D721Med (cell line): ENCODE measurements at places on chromosomes 3 and 15.

DNA sequence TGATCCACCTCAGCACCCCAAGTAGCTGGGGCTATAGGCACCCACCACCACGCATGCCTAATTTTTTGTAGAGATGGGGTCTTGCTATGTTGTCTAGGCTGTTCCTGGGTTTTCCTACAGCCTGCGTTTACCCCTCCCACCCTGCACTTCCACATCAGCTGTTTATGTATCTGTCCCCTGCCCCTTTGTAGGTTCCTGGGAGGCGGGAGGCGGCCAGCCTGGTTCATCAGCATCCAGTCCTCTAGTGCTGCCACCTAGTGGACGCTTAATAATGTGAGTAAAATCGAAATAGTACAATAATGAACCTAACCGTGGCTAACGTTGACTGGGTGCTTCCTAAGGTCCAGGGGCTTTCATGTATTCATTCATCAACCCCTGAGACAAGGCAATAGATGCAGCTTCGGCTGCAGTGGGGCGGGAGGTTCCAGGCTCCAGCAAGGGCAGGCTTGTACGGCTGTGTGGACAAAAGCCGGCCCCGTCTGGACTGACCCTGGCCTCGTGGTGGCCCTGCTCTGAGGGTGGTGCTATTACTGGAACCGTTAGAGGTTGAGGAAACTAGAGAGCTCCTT lies 1.2 kb upstream of the LCTL start:
- peak; percentile 61 for DNase-seq

- no peak for DNase-seq
These were observed 164.5 kb downstream of the TNIK start for GRCh38 chr3:171295484-171296373.

- DNase-seq, result no peak
These were observed 1.5 kb downstream of the ABHD5 start for GRCh38 chr3:43692085-43692855.

GRCh38 chr3:183324083-183324482 lies 71.0 kb downstream of the B3GNT5 start:
- no peak for DNase-seq

DNA sequence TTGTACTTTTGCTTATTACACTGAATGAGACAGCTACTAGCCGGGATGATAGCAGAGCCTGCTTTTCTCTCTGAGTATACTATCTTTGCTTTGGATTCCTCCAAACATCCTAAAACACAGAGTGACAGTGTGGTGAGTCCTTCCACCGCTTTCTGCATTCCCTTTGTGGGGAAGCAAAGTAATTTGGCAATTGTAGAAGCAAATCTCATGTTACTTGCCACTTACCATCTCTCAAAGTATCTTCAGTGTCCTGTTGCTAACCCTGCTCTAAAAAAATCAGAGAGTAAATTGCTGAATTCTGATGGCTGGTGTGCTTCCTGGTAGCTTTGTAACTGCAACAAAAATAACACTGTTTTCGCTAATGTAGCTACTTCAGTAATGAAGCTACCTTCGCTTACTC lies 92.4 kb upstream of the LRRFIP2 start:
- no peak for DNase-seq

DNA sequence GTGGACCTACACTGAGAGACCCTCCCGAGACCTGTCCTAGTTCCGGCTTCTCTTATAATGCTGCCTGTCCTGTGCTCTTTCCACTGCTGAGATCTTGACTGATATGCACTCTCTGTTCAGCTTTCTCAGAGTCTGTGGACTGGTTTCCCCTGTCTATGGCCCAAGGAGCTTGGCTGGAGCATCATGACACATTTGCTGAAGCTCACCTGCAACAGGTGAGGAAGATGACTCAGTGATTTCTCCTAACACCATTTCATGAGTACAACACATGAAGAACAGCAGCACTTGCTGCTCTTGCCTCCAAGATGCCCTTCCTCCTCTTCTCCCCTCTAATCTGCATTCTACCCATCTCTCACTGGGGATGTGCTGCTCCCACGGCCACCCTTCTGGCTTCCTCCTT lies 92.1 kb downstream of the DUT start:
- no peak for DNase-seq

- DNase-seq, result no peak
These were observed 537.8 kb upstream of the ROBO2 start for GRCh38 chr3:76502076-76502475.

GRCh38 chr15:56792211-56792610 lies 58.9 kb upstream of the ZNF280D start:
- no peak for DNase-seq

- DNase-seq, result no peak
These were observed 111.3 kb upstream of the ARRDC4 start for GRCh38 chr15:97849183-97849582.

GRCh38 chr3:186092360-186093070 lies 16.4 kb downstream of the ETV5 start:
- no peak for DNase-seq

GRCh38 chr3:180267202-180267843 lies 230.6 kb upstream of the PEX5L start:
- DNase-seq, result no peak

DNA sequence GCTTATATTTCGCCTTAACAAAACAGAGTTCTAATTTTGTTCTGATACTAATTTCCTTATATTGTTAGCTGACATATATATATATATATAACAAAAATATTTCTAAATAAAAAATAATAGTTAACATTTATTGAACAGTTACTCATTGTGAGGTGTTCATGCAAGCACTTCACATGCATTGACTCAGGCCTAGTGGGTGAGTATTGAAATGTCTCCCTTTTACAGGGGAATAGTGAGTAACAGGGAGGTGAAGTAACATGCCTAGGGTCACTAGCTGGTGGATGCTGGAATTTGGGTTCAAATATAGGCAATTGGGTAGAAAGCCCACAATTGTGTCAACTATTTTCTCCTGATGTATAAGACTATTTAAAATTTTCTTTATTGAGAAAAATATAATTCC lies 102.6 kb upstream of the ZPLD1 start:
- DNase-seq, result no peak

DNA sequence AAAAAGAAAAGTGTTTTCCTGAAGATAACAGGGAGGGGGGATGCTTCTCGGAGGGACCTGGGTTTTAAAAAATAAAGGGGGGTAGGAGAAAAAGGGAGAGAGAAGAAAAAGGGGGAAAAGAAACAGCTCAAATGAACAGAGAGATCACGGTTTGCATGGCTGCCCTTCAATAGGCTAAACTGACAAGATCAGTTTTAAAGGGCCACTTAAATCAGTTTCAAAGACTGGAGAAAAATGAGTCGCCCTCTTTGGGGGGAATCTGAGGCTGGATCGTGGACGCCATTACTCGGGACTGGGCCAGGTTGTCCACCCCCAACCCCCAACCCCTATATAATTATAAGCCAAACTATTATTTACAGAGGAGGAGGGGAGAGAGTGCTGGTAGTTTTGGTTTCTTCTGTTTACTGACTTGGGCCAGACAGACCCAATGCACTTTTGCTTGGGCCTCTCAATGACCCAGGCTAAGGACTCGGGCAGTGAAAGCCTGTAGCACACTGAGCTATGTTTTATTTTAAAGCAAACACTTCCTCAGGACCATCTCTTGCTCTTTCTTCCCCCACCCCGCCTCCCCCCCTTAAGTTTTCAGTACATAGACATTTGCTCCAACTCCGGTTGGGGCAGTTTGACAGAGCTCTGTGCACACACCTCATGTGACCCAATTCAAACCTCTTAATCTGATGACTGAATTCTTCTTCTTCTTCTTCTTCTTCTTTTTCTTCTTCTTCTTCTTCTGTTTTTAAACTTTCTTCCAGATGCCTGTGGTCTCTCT lies 6.3 kb downstream of the NR2F2 start:
- DNase-seq, result no peak

GRCh38 chr3:197226179-197226578 lies 72.2 kb downstream of the DLG1 start:
- no peak for DNase-seq

- DNase-seq, result no peak
These were observed 753 bp upstream of the FES start for GRCh38 chr15:90883526-90883975.

DNA sequence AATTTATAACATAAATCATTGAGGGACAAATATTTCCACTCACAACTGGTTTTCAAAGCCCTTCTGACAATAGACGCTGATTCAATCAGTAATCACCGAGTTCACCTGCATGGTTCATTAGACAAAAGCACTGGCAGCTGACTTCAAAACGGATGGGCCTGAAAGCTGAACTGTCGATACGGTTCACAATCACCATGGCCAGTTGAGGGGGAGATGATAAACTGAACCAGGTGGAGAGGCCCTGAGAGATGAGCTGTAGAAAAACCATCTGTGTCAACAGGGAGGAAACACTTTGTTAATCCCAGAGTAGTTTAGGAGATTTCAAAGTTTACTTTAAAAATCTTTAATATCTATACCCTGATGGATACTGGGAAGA lies 75.0 kb downstream of the PEX5L start:
- DNase-seq, result no peak

DNA sequence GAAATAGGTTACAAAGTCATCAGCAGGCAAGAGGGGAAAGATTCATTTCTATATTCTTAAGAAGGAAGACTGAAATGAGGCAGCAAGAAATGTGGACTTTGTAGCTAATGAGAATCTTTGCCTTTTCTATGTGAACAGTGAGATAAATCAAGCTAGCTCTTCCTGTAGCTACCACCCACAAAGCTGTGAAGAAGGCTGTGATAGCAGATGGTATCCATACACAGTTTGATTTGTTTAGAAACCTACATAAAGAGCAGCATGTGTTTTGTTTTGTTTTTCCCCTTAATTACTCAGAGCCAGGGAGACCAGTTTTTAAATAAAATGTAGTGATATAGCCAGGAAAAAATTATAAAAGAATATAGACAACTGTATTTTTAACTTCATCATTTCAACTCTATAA lies 45.5 kb downstream of the TEX9 start:
- DNase-seq, result no peak

DNA sequence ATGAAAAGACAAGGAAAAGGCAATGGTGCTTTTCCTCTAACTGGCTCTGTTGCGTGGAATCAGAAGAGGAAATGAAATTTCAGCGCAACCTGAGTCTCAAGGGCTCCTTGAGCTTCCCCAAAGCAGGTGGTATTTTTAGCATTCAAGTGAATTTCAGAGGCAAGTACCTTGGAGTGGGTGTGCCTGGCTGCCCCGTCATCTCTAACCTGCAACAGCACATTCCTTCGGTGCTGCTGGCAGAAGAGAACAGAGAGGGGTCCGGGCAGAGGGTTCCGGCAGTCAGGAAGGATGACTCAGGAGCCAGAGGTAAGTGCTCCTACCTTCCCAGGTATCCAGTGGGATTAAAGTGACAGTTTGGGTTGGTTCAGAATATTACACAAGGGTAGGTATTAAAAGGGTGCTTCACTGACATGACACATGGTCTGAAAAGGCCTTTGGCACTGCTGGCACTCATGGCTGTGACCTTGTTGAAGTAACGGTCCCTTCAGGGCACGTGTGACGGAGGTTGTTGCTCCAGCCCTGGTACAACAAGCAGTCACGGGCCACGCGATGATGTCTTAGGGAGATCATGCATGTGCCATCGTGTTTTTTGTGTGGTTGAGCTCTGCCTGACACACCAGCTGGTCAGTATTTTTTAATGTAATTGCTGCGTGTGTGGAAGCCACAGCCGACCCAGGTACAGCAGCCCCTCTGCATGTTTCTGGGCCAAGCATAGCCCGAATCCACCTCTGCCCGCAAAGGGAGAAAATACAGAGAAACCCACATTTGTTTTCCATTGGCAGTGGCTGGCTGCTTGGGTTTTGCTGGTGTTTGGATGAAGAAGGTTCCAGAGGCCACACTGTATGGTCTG lies 75.7 kb downstream of the LRRK1 start:
- no peak for DNase-seq

GRCh38 chr15:91866971-91867372 lies 13.5 kb downstream of the SLCO3A1 start:
- DNase-seq, result no peak

GRCh38 chr3:73480187-73480672 lies 144.5 kb downstream of the PDZRN3 start:
- no peak for DNase-seq

GRCh38 chr3:179819379-179819778 lies 166.5 kb downstream of the USP13 start:
- no peak for DNase-seq

- DNase-seq, result no peak
These were observed 110.8 kb downstream of the NR2E3 start for GRCh38 chr15:71921191-71921590.

DNA sequence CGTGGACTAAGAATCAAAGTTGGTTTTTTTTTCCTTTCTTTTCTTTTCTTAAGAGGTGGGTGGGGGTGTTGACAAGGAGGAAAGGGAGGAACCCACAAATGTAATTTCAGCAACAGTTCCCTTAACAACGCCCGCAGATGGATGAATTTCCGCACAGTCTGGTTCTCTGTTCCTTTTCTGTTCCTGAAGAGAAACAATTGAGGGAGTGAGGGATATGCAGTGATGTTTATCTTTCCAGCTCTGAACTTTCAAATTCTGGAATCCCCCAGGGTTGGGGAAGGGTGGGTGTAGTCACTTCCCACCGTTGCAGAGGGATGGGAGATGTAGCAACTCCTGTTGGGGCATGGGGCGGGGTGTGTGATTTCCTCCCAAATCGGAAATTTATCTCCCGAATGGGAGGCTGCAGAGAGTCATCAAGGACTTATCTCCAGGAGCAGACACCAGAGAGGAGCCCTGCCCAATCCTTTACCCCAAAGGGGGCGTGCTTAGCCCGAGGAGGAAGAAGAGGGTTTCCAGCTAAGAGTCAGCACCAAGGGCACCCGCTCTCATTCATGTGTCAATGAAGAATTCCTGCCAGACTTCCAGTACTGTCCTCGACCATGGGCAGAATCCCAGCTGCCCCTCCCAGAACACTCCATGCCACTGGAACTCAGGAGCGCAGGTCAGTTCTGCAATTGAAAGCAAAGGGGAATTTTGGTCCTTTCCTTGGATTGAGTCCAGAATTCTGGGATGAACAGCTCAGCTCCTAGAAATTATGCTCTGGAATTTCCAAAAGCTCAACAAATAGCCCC lies 35.0 kb upstream of the CFAP161 start:
- no peak for DNase-seq

- DNase-seq, result no peak
These were observed 466.5 kb downstream of the ROBO2 start for GRCh38 chr3:77506384-77506783.

DNA sequence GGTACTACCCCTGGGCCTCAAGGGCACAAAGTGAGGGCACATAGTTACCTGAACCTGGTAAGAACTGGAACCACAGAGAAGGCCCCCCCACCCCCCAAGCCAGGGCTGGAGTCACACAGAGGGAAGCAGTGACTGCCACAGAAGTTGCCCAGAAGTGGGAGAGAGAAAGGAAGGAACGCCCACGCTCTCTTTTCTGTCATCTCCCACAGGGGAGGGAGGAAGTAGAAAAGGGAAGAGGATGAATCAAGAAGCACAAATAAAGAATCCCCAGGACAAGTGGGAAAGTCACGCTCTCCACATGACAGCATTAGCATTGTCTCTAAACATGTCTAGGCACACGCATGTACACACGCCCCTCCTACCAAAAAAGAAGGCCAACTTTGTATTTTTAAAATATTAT lies 114.7 kb upstream of the FRMD4B start:
- DNase-seq, result no peak

- no peak for DNase-seq
These were observed 44.6 kb downstream of the ABHD2 start for GRCh38 chr15:89132611-89133507.

- no peak for DNase-seq
These were observed 2.2 kb upstream of the THRB start for GRCh38 chr3:24496529-24497482.
